Effector memory CD4-positive, alpha-beta T cell (primary cell): ENCODE measurements at places on chromosomes 5 and 9.

GRCh38 chr9:18543406-18544192, 69.6 kb downstream of the ADAMTSL1 start:
- DNase-seq: no peak

DNA sequence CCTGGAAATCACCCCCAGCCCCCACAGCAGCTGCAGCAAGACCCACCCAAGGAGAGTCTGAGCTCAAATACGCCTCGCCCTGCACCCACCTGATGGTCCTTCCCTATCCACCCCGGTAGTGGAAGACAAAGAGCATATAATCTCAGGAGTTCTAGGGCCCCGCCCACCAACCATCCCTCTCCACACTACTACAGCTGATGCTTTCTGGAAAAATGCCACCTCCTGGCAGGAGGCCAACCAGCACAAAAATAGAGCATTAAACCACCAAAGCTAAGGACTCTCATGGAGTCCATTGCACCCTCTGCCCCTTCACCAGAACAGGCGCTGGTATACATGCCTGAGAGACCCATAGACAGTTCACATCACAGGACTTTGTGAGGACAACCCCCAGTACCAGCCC, 22.5 kb upstream of the NIPSNAP3A start:
- DNase-seq: no peak

DNA sequence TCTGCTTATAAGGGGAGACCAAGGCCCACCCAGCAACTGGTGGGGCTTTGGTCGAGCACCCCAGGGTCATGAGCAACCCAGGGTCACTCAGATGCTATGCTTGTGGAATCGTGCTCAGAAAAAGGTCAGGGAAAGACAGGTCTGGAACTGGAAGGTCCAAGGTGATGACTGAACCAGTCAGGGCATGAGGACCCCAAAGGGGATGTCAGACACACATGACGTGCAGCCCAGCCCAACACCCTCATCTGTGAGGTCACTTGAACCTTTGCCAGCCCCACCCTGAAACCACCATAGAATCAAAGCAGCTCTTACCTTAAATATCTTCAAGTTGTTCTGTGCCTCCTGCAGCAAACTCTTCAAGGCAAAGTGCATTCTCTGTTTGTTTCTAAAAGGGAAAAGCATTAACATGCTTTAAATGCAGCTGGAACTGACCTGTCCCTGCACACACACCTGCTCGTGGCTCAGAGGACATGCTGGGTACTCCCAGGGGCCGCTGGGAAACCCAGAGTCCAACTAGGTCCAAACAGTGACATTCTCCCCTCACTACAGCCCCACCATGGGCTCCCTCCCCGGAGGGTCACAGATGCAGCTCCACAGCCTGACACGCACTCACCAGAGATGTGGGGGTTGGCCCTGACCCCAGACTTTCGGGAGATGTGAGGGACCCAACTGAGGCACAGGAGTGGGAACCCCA, 29.4 kb downstream of the IPPK start:
- DNase-seq: no peak

GRCh38 chr5:69006030-69006429, 87.8 kb upstream of the SLC30A5 start:
- no peak for DNase-seq

GRCh38 chr5:39755986-39756385, 331.2 kb upstream of the DAB2 start:
- DNase-seq: no peak

DNA sequence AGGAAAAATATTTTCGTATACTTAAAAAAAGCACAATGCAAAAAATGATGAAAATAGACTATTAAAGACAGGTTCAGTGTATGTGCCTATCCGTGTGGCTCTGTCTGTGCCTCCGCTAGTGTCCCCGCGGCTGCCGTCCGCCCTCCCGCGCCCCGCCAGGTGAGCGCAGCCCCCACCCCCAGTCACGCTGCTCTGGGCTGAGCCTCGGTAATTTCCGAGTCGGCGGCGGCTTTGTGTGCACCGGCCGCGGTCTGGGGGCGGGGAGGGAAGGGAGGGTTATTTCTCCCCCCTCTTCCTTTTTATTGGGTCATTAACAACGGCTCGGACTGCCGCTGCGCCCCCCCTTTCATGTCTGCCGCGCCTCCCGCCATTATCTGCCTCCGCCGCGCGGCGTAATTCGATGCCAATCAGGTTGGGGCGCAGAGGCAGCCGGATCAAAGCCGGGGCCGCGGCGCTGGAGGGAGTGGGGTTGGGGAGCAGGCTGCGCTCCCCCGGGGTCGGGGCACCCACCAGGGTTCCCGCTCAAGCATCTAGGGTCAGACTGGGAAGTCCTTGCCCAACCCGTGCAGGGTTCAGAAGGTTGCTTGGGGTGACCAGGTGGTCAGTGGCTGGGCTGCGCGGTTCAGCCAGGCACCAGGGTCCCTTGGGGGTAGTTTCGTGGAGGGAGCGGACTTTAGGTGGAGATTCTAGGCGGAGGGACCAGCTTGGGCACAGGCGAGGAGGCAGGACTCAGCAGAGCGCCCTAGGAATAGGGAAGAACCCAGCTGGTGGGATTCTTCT, 39.5 kb upstream of the PSD2 start:
- no peak for DNase-seq

DNA sequence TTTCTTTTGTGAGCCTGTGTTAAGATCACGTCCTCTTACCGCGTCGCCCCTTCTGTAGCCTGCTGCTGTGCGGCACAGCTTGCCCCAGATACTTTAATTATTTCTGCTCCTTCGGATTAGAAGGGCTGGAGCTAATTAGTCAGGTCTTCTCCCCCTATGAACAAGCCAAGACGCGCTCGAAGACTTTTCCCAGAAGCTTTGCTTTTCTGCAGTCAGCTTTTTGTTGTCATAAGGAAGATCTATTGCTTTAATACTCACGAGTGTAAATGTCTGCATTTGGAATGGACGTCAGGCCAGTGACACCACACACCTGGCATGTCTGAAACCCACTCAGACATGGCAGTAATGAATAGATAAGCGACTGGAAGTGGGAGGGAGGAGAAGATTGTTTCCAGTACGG, 37.0 kb downstream of the PRUNE2 start:
- no peak for DNase-seq

GRCh38 chr5:136190904-136191303, 2.1 kb downstream of the SMIM32 start:
- DNase-seq: no peak

DNA sequence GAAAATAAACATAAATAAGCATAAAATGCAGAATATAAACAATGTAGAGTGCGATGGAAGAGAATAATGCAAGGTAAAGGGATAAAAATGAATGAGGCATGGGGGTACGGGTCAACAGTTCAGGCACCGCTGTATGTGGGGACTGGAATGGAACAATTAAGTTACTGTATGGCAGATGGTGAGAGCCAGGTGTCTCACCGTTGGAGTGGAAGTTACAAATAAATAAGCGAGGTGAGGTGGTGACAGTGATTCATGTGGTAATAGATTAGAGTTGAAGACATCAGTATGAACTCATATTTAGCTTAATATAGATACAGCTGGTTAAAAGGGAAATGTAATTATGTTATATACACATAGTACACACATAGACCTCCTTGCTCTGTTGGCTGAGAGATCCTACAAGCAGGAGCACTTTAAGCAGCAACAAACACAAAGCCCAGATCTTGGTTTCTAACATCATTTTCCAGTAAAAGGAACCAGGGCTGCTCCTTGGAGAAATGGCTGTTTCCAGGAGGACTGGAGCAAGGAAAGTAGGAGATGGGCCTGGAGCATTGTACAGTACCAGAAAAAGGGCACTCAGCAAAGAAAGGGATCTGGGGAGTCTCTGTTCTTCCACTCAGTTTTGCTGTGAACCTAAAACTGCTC, 2.4 kb upstream of the OMD start:
- DNase-seq: no peak

DNA sequence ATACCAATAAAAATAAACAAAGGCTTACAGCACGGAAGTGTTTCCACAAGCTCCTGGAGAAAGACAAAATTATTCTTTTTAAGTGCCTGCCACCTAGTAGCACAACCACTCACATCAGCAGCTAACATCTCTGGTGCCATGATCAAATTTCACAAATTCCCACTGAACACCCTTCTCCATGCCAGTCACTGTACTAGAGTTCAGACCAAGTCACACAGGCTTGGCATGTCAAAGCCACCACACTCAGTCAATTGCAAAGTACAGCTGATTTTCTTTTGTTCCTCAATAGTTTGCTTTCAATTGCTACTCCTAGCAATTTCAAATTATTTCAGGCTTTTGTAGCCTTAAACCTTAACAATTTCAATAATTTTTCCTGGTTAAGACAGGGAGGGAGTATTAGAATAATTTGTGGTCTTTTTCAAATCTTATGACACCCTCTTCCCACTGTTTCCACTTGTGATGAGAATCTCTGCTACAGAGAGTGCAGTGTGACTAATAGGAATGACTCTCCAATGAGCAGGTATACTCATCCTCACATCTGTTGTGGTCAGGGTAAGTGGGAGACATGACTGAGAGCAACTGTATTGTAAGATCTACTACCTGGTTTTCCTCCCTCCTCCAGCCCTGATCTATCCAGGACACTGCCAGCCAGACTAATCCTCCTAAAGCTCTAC, 46.2 kb downstream of the RNF145 start:
- no peak for DNase-seq
